NCI-H187 treated with DMSO at 0.1 percent for 48 hours (cell line): ENCODE measurements at places on chromosomes 16 and 17.

GRCh38 chr16:88619859-88620815 lies 18.2 kb upstream of the IL17C start:
- DNase-seq: no peak

DNA sequence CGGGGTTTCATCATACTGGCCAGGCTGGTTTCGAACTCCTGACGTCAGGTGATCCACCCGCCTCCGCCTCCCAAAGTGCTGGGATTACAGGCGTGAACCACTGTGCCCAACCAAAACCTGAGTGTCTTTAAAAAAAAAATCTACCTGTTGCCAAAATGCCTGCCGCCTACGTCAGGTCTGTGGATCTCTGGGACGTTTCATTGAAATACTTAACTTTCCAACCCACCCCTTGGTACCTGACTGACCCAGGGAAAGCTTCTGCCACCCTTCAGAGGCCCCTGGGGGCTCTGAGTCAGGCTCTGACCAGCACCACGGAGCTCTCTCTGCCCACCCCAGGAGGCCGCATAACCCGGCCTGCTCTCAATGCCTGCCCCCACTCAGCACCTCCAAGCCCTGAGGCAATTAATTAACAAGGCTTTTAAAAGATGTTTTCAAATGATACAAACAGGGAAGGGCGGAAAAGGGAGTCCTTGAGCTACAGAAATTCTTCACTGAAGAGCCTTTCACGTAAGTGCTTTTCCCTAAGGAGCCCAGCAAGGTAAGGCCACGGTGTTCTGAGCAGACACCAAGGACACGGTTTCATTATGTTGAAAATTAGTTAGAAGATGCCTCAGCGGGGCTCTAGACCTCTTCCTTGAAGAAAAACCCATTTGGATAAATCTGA lies 29.3 kb upstream of the GSG1L start:
- DNase-seq: no peak

DNA sequence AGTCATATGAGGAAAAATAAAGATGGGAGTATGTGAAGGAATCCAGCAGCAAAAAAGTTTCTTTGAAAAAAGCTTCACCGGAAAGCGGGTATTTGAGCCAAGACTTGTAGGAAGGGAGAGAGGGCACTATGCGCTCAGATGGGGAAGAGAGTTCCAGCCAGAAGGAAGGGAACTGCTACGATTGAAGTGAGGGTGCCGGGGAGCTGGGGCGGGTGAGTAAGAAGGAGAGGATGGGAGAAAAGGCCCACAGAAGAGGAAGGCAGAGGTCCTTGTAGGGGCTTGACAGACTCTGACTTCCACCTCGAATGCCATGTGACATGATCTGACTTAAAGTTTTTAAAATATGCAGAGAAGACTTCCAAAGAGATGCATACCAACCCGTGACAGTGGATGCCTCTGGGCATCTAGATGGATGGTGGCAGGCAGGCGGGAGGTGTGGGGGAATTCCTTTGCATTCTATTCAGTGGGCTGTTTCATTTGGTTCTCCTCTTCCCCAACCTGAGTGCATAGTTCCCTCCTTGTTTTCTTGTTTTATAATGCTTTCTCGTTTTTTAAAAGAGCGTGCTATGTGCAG lies 44.9 kb downstream of the CDRT4 start:
- no peak for DNase-seq

GRCh38 chr17:49836111-49837030 lies 11.5 kb downstream of the TAC4 start:
- no peak for DNase-seq

DNA sequence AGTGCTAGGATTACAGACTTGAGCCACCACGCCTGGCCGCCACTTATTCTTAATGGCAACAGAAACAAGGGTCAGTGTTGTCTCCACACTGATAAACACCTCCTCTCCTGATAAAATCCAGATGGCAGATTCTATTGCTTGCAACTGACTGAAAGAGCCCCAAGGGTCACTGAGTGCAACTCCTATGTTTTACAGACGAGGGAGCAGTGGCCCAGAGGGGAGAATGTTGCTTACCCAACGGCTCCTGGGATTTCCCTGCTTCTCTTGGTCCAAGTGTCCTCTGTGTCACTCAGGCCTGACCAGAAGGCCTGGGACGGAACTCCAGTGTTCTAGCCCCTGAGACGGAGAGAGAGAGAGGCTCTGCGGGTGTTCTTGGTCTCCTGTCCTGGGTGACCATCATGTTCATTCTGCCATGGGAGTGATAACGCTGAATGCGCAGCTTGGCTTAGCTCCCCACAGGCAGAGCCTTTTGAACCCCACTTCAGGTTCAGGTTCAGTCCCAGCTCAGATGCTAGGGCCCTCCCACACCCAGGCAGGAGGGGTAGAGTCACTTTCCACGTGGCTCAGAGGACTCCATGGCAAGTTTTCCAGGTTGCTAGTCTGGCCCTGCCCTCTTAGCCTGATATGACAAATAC lies 77.3 kb upstream of the NLRP1 start:
- DNase-seq: no peak

GRCh38 chr16:16052916-16053315 lies 103.5 kb downstream of the ABCC1 start:
- DNase-seq: no peak

DNA sequence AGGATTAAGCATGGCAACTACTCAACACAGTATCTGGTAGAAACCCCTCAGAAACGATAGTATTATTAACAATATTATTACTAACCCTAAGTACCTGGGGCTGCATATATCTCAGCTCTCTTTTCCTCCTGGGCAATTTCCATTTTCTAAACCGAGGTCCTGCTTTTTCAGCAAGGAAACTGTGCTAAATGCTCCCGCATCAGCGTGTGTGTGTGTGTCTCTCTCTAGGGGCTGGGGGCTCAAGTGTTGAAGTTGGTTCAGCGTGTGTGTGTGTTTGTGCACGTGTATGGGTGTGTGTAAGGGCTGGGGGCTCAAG lies 169.3 kb upstream of the MAF start:
- DNase-seq: no peak

- DNase-seq: no peak
These were observed 26.1 kb upstream of the CYTH1 start for GRCh38 chr17:78808163-78808562.

GRCh38 chr17:39073916-39074315 lies 77.5 kb downstream of the PLXDC1 start:
- DNase-seq: no peak

DNA sequence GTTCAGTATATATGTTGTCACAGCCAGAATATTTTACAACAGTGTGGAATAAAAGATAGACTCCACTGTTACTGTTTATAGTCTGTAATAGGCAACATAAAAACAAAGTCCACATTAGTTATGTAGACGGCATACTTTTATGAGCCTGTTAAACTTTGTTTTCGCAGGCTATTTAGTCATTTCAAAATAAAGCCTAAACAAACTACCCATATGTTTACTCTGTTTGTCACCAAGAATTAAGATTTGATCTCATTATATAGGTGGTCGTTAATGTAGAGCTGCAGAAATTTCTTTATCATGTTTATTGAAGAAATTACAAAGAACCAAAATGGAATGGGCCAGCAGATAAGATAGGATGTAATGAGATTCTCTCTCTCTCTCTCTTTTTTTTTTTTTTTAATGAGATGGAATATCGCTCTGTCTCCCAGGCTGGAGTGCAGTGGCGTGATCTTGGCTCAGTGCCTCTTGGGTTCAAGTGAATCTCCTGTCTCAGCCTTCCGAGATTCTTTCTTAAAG lies 943.8 kb upstream of the SOX9 start:
- DNase-seq: no peak

- DNase-seq: no peak
These were observed 52.3 kb upstream of the LGALS9 start for GRCh38 chr17:27578718-27579085.

GRCh38 chr16:68993885-68994284 lies 111.6 kb upstream of the HAS3 start:
- no peak for DNase-seq

DNA sequence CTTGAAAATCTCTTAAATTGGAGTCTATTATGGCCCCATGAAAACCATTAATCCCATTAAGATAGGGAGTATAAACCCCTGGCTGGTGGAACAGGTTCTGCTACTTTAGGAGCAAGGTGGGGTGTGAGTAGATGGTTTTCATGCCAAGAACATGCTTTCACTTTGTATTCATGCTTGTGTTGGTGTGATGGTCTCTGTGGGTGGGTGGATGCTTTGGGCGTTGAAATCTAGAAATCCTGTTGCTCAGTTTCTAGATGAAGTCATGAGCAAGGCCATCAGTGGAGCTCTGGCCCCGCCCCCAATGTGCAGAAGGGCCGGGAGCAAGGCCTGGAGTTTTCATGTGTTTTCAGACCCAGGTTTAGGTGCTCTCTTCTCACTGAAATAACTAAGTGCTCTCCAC lies 20.1 kb downstream of the PLD6 start:
- no peak for DNase-seq

DNA sequence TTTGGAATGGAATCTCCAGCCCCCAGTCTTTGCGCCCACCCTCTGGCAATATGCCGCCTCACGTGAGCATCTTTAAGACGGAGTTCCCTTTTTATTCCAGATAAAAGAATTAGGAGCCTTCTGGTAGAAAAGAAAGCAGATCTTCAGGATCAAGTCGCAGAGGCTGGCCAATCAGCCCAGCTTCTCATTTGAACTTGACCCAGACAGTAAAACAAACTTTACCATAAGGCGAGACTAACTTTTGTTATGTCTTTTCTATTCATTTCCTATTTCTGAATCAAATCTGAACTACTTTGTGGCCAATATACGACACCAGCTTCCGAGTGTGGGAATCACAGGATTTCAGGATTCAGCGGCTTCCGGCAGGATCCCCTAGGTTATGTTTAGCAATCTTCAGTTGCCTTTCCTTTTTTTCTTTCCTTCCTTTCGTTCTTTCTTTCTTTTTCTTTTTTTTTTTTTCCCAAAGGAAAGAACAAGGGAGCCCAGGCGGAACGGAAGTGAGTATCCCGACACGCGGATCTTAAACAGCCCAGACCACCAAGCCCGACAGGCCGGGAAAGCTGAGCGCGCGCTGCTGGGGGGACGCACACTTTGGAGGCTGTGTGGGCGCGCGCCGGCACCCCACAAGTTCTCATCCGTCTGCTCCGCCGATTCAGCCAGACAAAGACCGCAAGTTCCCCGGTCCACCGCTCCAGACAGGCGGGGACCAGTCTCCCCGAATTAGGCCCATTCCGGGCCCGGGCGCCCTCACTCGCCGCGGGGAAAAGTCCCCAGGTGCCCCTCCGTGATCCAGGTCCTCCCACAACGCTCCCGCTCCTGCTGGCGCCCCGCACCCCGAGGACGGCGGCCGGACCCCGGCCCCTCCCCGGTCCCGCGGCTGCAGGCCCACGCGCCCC lies 633 bp downstream of the TBC1D16 start:
- DNase-seq: no peak

- no peak for DNase-seq
These were observed 4.3 kb downstream of the DOC2B start for GRCh38 chr17:177155-177554.

- DNase-seq: no peak
These were observed 40.5 kb upstream of the DYNLRB2 start for GRCh38 chr16:80500116-80500859.

- no peak for DNase-seq
These were observed 58.3 kb downstream of the ABCC1 start for GRCh38 chr16:16007743-16008111.
